Activated CD8-positive, alpha-beta memory T cell treated with anti-CD3 and anti-CD28 coated beads for 1 hour (primary cell): ENCODE measurements at places on chromosomes 16 and 17.
A peak's percentile ranks its signal among the peaks of the same experiment; 100 is the strongest.

DNA sequence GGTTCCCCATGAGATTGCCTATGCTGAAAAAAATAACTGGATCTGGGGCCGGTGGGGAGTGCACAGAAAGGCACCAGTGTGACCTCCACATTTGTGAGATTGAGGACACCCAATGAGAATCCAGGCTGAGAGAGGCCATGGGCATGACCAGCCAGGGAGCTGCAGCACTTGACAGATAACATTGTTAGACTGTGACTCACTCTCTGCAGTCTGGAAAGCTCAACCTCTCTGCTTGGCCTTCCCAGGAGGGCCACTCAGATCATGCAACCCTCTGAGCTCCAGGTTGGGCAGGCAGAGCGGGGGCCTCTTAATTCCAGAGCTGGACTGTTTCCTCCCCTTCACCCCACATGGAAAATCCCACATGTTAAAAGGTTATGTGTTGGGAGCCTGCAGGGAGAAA is 30.1 kb downstream of the FZD2 start:
- DNase-seq, result no peak

DNA sequence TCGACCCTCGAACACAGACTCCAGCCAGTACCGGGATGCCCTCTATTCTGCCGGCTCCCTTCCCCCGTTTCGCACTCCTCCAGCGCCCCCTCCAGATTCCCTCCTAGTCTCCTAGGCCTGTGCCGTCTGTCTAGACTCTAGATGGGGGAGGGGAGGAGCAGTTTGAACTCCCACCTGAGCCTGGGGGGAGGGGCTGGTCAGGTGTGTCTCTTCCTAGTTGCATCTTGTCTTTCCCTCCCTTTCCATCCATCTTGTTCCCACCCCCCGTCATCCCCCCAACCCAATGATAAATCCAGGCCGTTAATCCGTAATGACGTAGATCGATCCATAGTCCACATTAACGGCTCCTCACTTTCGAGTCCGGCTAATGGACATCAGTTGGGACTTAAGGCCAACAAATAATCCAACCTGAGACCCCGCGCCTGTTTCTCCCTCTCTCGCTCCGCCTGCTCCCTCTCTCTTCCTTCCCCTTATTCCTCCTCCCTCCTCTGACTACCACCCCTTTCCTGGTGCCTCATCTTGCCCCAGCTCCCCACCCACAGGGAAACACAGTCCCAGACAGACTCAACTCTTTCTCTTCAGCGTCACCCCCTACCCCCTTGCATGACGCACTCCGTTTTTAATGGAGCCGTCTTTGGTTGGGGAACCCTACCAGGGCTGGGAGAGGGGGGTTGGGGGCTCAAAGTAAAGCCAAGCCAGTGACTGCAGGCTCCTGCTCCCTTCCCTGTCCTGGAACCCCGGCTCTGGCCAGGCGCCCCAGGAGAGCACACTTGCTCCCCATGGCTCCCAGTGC is 3.4 kb upstream of the HOXB5 start:
- no peak for DNase-seq

GRCh38 chr17:40900809-40901356 is 15.8 kb upstream of the KRT20 start:
- DNase-seq, result no peak

- DNase-seq, result no peak
Observed at GRCh38 chr17:36188891-36189306, 7.7 kb downstream of the CCL3L1 start.

DNA sequence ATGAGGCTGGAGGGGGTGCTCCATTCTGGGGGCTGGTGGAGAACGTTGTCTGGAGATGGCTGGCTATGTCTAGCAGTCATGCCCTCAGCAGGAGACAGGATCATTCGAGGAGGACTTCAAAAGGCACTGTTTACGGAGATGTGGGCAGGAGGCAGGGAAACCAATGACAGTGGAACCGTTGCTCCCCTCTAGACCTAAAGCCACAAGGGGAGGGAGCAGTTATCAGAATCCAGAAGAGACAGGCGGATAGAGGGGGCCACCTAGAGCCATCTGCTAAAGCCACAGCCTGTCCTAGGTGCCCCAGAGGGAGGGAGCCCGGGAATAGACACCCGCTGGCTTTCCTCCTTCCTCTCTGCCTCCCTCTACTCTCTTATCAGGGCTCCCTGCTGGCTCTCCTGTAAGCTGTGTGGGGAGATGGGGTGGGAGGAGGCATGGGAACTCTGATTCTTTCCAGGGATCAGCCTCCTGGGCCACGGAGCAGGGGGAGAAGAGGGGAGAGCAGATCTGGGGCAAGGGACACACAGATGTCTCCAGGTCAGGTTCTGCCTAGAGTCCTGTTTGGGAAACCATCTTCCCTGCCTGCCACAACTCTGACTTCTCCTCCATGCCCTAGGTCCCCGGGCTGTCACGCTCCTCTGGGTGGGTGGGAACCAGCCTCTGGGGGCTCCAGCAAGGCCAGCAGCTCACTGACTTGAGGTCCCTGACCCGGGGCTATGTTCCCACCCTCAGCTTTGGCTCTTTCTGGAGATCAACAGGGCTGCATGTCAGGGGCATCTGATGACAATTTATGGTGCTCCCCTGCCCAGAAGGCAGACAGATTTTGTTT is 42.3 kb downstream of the IRX3 start:
- DNase-seq, result no peak

DNA sequence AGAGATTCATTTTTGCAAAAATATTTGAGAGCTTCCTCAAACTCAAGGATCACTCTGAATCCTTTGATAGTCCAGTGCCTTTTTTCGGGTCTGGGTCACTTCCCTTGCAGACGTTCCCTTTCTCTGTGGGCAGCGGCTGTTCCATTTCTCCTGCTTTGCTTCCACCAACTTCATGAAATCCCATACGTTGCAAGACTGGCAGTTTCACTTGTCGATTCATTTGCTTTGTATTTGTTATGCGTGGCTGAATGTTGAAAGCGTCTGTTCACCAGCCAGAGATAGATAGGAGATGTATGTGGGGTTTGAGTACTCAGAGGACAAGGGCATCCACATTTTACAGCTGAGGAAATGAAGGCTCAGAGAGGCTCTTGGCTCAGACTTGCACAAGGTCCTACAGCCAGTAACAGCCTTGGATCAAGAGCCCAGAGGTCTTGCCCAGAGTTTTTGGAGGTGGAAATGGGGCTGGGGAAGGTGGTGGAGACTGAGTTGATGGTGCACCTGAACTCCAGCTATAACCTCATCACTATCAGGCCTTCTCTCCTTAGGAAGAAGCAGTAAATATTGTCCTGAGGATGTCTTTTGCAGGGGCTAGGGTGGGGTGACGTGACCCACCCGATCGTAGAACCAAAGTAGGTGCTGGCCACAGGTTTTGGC is 1.3 kb upstream of the CCDC102A start:
- DNase-seq, result no peak

- no peak for DNase-seq
Observed at GRCh38 chr16:47865337-47865855, 290.4 kb downstream of the ABCC12 start.

GRCh38 chr16:48318630-48319029 is 66.6 kb downstream of the SIAH1 start:
- DNase-seq, result no peak

DNA sequence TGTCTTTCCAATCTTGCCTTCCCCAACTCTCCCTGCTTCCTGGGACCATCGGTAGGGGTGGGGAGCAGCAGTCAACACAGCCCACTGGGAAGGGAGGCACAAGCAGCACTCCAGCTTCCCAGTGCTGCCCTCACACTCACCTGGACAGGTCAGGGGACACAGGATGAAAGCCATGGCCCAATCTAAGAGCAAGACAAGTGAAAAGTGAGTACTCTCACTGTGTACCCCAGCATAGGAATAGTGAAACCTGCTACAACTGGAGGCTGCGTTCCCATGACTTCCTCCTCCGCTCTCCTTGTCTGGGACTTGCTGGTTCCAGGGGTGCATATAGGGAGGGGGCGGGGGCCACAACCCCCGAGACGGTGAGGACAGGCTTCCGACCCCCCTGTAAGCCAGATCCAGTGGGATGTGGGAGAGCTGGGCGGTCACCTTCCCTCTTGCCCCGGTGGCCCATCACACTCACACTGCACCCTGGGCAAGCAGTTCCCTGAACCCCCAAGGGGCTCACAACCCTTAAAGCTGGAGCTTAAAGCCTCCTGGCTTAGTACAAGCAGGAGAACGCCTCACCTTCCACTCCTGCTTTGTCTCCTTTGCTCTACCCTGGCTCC is 29.5 kb upstream of the SLC25A19 start:
- DNase-seq, result no peak

GRCh38 chr17:59373882-59374495 is 42.5 kb downstream of the YPEL2 start:
- DNase-seq, result no peak

DNA sequence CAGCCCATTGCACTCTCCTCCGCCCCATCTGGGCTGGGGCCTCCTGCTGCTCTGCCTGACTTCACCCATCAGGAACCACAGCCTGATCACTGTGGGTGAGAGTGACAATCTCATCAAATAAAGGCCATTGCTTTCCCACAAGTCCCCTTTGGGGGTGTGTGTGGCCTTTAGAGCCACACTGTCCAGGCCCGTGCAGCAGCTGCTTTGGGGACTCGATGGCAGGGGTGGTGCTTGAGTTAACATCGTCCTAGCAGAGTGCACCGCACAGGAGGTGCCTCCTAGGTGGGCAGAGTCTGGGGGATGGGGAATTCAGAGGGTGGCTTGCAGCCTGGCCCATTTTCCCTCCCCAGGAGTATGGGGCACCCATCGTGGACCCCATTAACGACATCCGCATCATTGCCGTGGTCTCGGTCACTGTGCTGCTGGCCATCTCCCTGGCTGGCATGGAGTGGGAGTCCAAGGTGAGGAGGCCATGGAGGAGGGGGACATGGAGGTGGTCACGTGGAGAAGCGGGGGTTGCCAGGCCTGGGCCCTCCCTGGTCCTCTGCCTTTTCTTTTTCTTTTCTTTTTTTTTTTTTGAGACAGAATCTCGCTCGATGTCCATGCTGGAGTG is 5.4 kb downstream of the SLC12A3 start:
- no peak for DNase-seq

GRCh38 chr17:79557276-79558090 is 53.4 kb downstream of the RBFOX3 start:
- DNase-seq, result no peak

GRCh38 chr16:35463358-35463757 is 2003.9 kb downstream of the TP53TG3F start:
- DNase-seq, result no peak

- peak; percentile 76 for DNase-seq
Observed at GRCh38 chr16:67191995-67192681, at the start of gene E2F4. Gene E2F4, plus strand, starts transcription at chr16:67192155. Its CDS starts 73 bp downstream, at chr16:67192228.

DNA sequence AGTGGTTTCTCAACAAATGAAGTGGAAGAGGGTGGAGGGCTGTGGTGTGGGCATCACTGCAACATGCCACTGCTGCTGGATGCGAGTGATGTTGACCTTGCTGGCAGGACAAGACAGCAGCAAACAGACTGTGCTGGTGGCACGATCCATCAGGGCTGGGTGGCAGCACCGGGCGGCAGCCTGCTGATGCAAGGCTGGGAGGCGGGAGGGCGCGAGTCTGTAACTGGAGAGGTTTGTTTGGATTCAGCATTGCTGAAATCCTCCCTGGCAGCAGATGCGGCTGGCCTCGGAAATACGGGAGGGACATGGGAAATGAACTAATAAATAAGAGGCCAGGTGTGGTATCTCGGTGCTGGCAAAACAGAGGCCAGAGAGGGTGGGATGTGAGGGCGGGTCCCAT is 224.2 kb downstream of the ENGASE start:
- DNase-seq, result no peak

- no peak for DNase-seq
Observed at GRCh38 chr17:51491416-51491815, 231.1 kb downstream of the UTP18 start.

DNA sequence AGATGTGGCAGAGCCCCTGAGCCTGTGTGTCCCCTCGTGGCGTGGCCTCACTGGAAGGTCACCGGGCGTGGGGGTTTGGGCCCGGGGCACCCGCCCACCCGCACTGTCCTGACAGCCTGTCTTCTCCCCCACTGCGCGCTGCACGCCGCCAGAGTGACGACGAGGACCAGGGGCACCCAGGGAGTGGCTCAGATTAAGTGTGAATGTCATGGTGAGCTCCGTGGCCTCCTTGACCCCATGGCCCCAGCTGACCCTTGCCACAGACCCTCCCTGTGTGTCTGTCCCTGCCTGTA is 15.1 kb downstream of the PRSS27 start:
- DNase-seq, result no peak

DNA sequence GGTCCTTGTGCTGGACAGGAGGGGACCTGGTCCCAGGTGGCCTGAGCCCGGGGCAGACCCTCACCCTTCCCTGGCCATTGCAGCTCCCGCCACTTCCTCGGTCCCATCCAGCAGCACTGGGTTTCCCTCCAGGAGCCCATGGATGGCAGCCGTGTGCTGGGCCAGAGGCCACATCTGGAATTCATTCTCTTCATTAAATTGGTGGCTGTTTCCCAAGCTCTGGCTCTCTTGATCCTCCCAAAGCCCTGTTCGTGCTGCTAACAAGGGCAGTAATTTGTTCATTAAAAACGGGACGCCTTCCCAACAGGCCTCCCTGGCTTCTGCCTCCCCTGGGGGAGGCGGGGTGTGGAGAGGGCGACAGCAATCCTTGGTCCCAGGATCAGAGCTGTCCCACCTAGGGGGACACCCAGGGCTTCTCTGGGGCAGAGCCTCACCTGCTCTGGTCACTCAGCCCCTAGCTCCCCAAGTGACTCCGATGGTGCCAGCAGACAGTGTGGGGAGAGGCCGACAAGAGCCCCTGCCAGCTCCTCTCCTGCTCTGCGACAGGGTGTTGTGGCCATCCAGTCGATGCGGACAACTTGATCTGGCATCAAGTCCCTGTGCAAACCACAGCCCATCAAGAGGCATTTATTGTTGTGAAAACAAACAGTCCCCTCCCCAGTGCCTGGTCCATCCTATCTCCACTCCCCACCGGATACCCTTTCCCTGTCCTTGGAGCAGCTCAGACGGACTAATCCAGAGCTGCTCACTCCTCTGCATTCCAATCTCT is 44.0 kb downstream of the SDK2 start:
- no peak for DNase-seq

- DNase-seq, result no peak
Observed at GRCh38 chr17:5610956-5611355, 26.6 kb upstream of the NLRP1 start.
